ENCODE measurements at places on chromosomes 3 and 15.

DNA sequence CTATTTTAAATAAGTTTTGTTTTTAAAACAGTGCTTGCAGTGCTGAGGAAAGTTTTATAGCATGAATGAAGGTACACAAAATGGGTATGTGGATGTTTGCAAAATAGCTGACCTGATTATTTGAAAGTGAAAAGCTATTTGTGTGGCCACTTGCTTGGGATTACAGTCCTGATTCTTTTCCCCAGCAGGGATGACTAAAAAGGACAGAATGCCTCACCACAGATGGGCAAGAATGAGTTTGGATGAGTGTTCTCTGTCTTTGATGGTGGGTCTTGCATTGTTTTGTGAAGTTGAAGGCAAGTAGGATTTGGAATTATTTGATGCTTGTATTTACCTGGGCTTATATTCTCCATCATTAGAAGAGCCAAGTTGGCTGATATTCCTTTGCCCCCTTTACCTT, 48.8 kb upstream of the MEIS2 start:
- no peaks in the 10 kb centered on the region for H3K36me3 ChIP-seq
- no peak for DNase-seq
- no peak overlapping the region for H3K27ac ChIP-seq
- no peaks in the 10 kb centered on the region for H3K27me3 ChIP-seq
- no peak overlapping the region for H3K4me3 ChIP-seq
- no peaks in the 10 kb centered on the region for H3K4me1 ChIP-seq

DNA sequence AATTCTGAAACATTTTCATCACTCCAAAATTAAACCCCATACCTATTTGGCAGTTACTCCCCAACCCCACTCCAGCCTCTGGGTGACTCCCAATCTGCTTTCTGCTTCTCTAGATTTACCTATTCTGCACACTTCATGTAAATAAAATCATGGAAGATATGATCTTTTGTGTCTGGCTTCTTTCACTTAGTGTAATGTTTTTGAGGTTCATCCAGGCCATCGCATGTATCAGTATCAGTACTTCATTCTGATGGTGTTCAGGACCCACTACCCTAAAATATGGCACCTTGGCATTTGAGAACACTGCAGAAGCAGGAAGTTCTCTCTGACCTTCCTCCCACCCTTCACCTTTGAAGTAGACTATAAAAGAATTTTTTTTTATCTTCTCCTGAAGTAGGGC, 78.7 kb upstream of the SLC25A26 start:
- DNase-seq: no peak
- no peak overlapping the region for H3K4me3 ChIP-seq
- no peaks in the 10 kb centered on the region for H3K4me1 ChIP-seq
- H3K27me3 ChIP-seq: no peaks in the 10 kb centered on the region
- no peak overlapping the region for H3K27ac ChIP-seq
- H3K36me3 ChIP-seq: no peaks in the 10 kb centered on the region

DNA sequence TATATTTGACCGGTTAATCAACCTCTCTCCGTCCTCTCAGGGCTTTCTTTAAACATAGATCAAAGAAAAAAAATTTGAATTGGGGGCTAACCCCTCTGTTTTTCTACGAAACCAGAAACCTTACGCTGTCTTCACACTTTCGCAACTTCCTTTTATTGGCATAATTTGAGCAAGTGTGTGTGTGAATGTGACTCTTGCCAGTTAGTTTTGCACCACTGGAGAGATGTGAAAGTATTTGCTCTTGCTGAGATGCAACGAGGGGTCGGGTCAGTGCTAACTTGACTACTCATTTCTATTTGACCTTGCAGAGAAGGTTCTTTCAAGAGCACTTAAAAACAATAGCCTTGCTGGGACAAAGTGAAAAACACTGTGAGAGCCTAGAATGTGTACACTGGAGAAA, 81.2 kb downstream of the FAM43A start:
- no peaks in the 10 kb centered on the region for H3K27me3 ChIP-seq
- H3K27ac ChIP-seq: peak overlapping the region; percentile 64
- peaks cover 4% of the 10 kb centered on the region for H3K4me1 ChIP-seq
- H3K4me3 ChIP-seq: no peak overlapping the region
- no peaks in the 10 kb centered on the region for H3K36me3 ChIP-seq

DNA sequence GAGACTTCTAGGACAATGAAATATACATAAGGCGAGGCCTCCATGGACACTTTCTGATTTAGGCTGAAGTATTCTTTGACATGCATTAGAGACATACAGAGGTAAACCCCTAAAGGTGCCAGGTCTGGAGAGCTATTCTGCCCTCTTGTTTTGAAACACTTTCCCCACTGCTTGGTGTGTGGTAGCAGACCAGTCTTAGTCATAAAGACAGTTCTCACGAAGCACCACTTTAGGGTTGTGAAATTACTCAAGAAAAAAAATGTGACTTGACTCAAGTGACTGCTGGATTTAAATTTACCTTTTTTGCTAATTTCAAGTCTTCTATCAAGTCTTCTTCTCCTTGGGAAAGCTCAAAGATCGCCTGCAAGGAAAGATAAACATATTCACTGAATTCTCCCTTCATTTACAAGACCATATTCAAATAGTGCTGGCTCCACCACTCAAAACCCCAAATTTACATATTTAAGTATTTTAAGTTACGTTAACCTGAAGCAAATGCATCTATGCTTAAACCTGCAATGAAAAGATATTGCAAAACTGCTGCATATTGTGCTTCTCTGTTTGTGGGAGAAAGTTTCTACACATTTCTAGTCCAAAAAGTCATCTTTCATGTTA, 48.4 kb downstream of the ARHGEF3 start:
- no peak overlapping the region for H3K27ac ChIP-seq
- no peak for DNase-seq
- no peaks in the 10 kb centered on the region for H3K27me3 ChIP-seq
- H3K4me3 ChIP-seq: no peak overlapping the region
- no peaks in the 10 kb centered on the region for H3K36me3 ChIP-seq
- peaks cover 11% of the 10 kb centered on the region for H3K4me1 ChIP-seq

- no peaks in the 10 kb centered on the region for H3K4me1 ChIP-seq
- no peaks in the 10 kb centered on the region for H3K27me3 ChIP-seq
- H3K4me3 ChIP-seq: no peak overlapping the region
- H3K36me3 ChIP-seq: no peaks in the 10 kb centered on the region
- H3K27ac ChIP-seq: no peak overlapping the region
Observed at GRCh38 chr15:78628227-78628626, 7.4 kb upstream of the CHRNA3 start.

DNA sequence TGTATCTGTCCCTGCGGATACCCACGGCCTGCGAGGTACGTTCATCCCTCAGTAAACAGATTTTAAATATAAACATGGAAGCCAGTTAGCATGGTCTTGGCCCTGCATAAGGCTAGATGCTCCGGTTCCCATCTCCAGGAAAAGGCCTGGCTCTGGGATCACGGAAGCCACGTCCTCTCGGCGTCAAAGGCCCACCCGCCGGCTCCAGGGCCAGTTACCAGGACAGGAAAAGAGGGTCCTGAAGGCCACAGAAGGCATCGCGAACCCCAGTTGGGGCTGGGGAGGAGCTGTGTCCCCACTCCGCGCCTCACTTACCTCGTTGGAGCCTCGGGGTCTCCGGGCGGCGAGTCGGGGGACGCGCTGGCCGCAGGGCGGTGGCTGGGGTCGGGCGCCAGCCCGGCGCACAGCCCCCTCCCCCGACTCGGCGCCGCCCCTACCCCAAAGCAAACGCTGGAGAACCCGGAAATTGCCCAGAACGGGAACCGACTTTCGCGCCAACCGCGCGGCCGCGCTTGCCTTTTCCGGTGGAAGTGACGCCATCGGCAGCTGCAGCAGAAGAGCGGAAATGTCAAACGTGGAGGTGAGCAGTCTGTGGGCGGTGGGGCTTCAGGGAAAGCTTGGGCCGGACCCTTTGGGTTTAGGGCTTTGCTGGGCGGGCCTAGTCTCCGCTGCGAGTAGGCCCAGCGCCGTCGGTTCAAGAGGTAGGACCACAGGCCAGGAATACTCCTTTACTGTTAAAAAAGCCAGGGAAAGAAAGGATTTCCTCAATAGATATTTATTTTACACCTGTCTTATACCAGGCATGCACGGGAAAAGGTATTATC, at the start of gene TOPBP1:
Gene TOPBP1 (minus strand): TSS at position 488 of the 824 bp plus-strand sequence. CDS start 814 bp downstream, outside the sequence.
- peak within 1 kb of the TSS; percentile 88 for H3K27ac ChIP-seq
- H3K27me3 ChIP-seq: no peaks in the 10 kb centered on the region
- peaks cover 5% of the 10 kb centered on the region for H3K4me1 ChIP-seq
- H3K36me3 ChIP-seq: no peaks in the 10 kb centered on the region
- peak; percentile 30 for DNase-seq

- DNase-seq: no peak
- H3K36me3 ChIP-seq: no peaks in the 10 kb centered on the region
- H3K4me1 ChIP-seq: no peaks in the 10 kb centered on the region
- H3K4me3 ChIP-seq: no peak overlapping the region
Observed at GRCh38 chr3:41638381-41638780, 323.5 kb downstream of the ULK4 start.

DNA sequence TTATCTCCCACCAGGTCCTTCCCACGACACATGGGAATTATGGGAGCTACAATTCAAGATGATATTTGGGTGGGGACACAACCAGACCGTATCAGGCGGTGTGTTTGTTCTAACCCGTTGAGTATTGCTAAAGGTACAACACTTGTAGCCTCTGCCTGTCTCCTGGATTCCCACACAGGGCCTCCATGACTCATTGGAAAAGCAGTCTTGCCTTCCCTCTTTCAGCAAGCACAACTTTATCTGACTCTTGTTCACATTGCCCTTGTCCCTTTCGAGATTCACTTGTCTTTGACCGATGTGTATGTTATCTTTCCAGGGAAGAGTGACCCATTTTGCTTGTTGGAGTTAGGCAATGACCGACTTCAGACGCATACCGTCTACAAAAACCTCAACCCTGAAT, 152.3 kb downstream of the MCTP2 start:
- H3K36me3 ChIP-seq: no peaks in the 10 kb centered on the region
- no peak overlapping the region for H3K4me3 ChIP-seq
- no peaks in the 10 kb centered on the region for H3K27me3 ChIP-seq
- DNase-seq: no peak
- no peak overlapping the region for H3K27ac ChIP-seq
- no peaks in the 10 kb centered on the region for H3K4me1 ChIP-seq

DNA sequence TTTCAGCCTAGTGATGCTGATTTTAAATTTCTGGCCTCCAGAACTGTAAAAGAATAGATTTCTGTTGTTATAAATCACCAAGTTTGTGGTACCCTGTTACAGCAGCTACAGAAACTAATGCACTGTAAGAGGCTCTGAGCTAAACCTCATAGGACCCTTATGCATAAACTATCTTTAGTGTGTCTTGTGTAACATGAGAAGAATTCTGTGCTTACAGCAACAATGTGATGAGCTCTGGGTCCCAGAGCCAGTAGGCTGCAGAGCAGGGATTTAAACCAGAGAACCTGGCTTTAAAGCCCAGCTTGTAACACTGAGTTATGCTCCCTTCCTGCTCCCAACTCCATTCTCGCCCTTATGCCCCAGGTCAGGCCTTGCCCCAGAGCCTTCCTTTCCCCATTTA, 113.1 kb downstream of the THSD4 start:
- H3K4me3 ChIP-seq: no peak overlapping the region
- H3K36me3 ChIP-seq: no peaks in the 10 kb centered on the region
- H3K27ac ChIP-seq: no peak overlapping the region
- no peaks in the 10 kb centered on the region for H3K27me3 ChIP-seq
- no peak for DNase-seq

GRCh38 chr15:87626860-87627259, 629.7 kb downstream of the NTRK3 start:
- H3K4me3 ChIP-seq: no peak overlapping the region
- no peaks in the 10 kb centered on the region for H3K36me3 ChIP-seq
- no peaks in the 10 kb centered on the region for H3K27me3 ChIP-seq
- no peaks in the 10 kb centered on the region for H3K4me1 ChIP-seq

GRCh38 chr3:66150977-66151376, 69.8 kb upstream of the SLC25A26 start:
- no peak for DNase-seq
- H3K4me1 ChIP-seq: no peaks in the 10 kb centered on the region
- H3K36me3 ChIP-seq: no peaks in the 10 kb centered on the region
- no peaks in the 10 kb centered on the region for H3K27me3 ChIP-seq
- H3K27ac ChIP-seq: no peak overlapping the region
- H3K4me3 ChIP-seq: no peak overlapping the region

GRCh38 chr15:62549345-62549970, 384.4 kb upstream of the C2CD4B start:
- no peak overlapping the region for H3K27ac ChIP-seq
- no peak overlapping the region for H3K4me3 ChIP-seq
- H3K36me3 ChIP-seq: no peaks in the 10 kb centered on the region
- no peaks in the 10 kb centered on the region for H3K27me3 ChIP-seq

GRCh38 chr15:57323806-57324589, 52.3 kb upstream of the CGNL1 start:
- DNase-seq: peak; percentile 39
- H3K36me3 ChIP-seq: no peaks in the 10 kb centered on the region
- no peaks in the 10 kb centered on the region for H3K27me3 ChIP-seq
- H3K4me3 ChIP-seq: no peak overlapping the region
- no peaks in the 10 kb centered on the region for H3K4me1 ChIP-seq

DNA sequence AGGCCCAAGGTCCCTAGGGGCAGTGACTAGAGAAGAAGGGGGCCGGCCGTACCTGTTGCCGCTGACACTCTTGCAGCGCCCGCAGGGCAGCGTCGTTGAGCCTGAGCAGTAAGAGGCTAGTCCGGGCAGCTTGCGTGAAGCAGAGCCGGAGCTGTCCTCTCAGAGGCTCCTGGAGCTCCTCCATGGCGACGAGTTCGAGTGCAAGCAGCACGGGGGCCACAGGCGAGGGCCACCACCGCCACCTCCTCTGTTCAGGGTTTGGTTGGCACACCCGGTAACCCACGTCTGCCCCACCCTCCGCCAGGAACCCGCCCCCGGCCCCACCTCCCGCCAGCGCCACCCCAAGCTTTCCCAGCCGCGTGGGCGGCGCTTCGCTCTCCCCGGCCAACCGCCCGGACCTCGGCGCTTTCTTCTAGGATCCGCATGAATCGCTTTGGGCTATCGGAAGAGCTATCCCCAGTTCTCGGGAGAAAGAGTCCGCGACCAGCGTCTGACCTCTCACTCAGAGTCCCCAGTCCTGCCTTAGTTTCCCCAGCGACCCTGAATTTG, at the start of gene ELL3:
Gene ELL3 (minus strand): TSS at position 249 of the 549 bp plus-strand sequence. CDS start 65 bp downstream, at position 184.
- peak; percentile 61 for DNase-seq
- no peaks in the 10 kb centered on the region for H3K27me3 ChIP-seq
- H3K4me3 ChIP-seq: peak within 1 kb of the TSS; percentile 51
- peaks cover 14% of the 10 kb centered on the region for H3K4me1 ChIP-seq
- H3K36me3 ChIP-seq: no peaks in the 10 kb centered on the region
- peak within 1 kb of the TSS; percentile 96 for H3K27ac ChIP-seq

GRCh38 chr15:95994418-95994817, 336.1 kb upstream of the NR2F2 start:
- H3K4me3 ChIP-seq: no peak overlapping the region
- H3K27ac ChIP-seq: no peak overlapping the region
- H3K36me3 ChIP-seq: no peaks in the 10 kb centered on the region
- H3K27me3 ChIP-seq: no peaks in the 10 kb centered on the region
